SIG-M5 (cell line): ENCODE measurements at places on chromosomes 7 and 10.
A peak's percentile ranks its signal among the peaks of the same experiment; 100 is the strongest.

GRCh38 chr10:101485681-101486554 lies 102.1 kb downstream of the POLL start:
- no peak for DNase-seq

- no peak for DNase-seq
Measured at GRCh38 chr7:16817536-16817935, 12.7 kb upstream of the AGR2 start.

GRCh38 chr10:132648072-132648850 lies 110.7 kb downstream of the INPP5A start:
- no peak for DNase-seq

DNA sequence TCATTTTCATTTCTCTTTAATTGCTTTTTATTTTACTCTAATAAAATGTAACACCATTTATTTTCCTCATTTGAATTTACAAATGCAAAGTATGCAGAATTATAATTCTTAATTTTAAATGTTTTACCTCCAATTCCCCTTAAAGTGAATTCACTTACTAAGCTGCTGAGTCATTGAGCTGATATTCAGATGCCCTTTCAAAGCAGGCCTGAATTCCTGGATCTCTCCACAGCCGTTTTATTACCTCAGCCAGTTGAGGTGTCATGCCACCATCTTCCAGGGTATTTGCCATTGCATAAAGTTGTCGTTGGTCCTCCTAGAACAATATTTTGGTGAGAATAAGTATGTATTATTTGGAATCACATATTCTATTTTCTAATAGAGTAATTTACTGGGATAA lies 33.2 kb downstream of the GNAT3 start:
- DNase-seq, result no peak

- DNase-seq, result no peak
Measured at GRCh38 chr7:32476816-32477648, 13.1 kb downstream of the LSM5 start.

DNA sequence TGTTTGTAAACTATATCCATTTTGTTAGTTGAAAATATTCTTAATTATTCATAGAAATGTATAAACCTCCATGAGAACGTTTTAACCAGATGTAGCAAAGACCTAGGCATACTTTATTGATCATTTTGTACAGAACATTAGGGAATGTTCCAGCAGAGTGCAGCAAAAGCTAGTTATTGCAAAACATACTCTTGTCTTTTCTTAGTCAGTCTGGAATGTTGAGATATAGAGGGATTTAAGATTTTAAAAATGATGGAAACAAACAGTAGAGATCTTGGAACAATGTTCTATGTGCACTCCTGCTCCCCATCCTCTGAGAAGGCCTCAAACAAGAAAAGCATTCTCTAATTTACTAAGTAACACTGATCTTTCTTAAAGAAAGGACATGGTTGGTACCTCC lies 292.1 kb downstream of the BBS9 start:
- no peak for DNase-seq

DNA sequence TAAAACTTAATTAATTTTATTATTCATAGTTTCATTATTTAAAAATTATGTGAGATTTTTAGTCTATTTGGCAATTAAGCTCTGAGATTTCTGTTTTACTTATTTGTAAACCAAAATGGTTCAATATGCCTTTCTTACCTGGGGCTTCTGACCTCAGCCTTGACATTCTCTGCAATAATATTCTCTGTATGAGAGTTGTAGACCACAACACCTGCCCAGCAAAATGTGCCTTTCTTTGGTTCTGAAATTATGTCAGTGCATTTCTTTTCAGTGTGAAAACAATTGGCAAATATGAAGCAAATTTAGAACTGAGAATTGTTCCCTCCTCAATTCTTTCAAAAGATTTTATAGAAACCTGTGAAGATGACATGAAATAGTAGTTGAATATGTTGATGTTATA lies 426.4 kb upstream of the FZD8 start:
- DNase-seq, result no peak

DNA sequence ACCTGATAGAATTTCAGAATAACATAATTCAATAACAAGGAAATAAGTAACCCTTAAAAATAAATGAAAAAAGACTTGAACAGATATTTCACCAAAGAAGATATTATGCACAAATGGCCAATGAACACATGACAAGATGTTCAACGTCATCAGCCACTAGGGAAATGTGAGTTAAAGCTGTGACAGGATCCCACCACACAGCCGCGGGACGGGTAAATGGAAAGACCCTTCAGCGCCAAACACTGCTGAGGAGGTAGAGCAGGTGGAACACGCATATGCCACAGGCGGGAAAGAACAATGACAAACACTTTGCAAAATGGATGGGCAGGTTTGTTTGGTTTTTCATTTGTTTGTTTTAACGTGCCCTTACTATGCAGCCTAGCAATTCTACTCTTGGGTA lies 86.1 kb upstream of the RNF32 start:
- no peak for DNase-seq

- no peak for DNase-seq
Measured at GRCh38 chr7:28855538-28856217, 102.5 kb downstream of the TRIL start.

DNA sequence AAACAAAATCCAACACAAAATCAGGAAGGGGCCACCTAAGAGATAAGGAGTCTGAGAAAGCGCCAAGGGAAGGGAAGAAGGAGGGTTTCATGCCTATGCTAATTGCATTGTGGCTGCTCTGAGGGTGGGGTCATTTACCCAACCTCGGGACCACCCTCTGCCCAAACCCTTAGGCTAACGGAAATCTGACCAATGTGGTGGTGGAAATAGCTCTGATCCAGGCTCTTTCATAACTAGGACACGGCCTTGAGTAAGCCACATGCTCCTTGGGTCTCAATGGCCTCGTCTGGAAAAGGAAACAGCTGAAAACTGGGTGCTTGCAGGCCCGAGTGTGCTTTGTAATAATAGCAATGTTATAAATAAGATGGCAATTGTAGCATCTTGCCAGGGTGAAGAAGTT lies 14.9 kb upstream of the SRGN start:
- peak; percentile 66 for DNase-seq

GRCh38 chr7:151012911-151013347 lies 11.4 kb downstream of the ATG9B start:
- no peak for DNase-seq

- DNase-seq, result no peak
Measured at GRCh38 chr7:80699045-80699638, 60.7 kb downstream of the CD36 start.

GRCh38 chr10:120530699-120531098 lies 73.7 kb downstream of the PLPP4 start:
- DNase-seq, result no peak

DNA sequence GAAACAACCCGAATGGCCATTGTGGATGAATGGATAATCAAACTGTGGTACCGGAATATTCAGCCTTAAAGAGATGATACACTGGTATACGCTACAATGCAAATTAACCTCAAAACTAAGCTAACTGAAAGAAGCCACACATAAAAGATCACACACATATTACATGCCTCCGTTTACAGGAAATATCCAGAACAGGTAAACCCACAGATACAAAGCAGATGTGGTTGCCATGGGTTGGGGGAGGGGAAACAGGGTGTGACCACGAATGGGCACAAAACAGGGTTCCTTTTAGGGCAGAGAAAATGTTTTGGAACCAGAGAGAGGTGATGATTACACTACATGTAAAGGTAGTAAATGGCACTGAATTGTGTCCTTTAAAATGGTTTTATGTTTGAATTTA lies 16.6 kb downstream of the ESYT2 start:
- DNase-seq, result no peak

GRCh38 chr7:151770232-151770631 lies 106.7 kb downstream of the PRKAG2 start:
- DNase-seq, result no peak

DNA sequence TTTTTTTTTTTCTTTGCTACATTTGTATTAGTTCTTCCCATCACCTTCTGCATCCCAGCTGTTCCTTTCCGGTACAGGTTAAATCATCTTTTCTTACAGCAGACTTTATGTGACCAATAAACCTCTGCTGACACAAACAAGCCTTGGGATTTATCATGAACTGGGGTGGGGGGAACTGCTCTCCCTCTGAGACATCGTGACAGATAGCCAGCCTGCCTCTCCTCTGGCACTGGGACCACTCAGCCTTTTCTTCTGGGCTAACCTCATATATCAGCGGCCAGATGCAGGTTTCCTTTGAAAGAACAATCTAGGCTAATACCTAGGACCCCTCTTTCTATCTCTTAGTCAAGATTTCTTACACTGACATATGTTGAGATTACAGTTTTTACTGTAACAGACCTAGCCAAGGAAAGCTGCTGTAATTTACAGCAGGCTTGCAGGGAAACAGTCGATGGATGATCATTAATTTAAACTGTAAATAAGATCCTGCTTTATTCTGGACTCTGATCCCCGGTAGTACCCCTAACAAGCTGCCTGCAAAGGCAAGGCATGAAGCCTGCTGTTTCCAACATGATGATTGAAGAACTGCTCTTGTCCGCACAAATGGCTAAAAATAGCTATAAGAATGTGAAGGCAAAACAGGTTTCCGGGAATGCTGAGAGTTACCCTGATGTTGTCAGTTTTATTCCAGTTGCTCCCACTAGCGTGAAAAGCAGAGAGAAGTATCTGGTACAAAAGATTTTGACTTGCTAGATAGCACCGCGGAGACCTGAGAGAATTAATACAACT lies 338.7 kb downstream of the SORCS1 start:
- no peak for DNase-seq

GRCh38 chr7:73507556-73507955 lies 14.5 kb downstream of the BAZ1B start:
- no peak for DNase-seq

GRCh38 chr10:114839901-114840300 lies 18.3 kb downstream of the FHIP2A start:
- DNase-seq, result no peak

- DNase-seq, result no peak
Measured at GRCh38 chr10:112507988-112508387, 61.0 kb downstream of the VTI1A start.

- no peak for DNase-seq
Measured at GRCh38 chr10:125166658-125167057, 6.3 kb upstream of the CTBP2 start.

GRCh38 chr7:90191648-90192047 lies 19.9 kb upstream of the STEAP2 start:
- DNase-seq, result no peak

GRCh38 chr10:97005349-97005748 lies 173.3 kb downstream of the LCOR start:
- DNase-seq, result no peak

DNA sequence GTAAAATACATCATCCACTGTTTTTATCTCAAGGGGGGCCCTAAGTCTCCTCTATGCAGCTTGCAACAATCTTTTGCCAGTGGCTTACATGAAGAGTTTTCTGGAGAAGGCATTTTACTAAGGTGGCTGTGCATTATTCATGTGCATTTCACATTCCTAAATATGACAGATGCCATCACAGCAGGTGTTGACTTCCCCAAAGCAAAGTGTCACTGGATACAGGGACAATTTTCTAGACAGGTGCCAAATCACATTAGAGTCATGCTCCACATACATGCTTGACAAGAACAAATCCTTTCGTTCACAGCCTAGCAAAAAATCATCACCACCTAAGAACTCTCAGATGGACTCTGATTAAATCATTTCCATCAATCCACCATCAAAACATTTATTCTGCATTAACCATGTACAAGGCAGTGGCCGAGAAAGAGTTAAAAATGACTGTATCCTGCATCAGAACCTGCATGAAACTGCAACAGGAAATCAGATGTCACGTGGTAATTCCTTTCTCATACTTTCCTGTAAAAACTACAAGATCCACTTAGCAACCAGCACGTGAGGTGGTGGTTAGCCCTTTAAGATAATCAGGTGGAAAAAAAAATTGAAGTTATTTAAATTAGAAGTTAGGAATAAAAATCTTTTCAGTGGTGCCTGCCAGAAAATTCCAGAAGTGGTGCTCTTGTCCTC lies 88.2 kb upstream of the AFAP1L2 start:
- no peak for DNase-seq

DNA sequence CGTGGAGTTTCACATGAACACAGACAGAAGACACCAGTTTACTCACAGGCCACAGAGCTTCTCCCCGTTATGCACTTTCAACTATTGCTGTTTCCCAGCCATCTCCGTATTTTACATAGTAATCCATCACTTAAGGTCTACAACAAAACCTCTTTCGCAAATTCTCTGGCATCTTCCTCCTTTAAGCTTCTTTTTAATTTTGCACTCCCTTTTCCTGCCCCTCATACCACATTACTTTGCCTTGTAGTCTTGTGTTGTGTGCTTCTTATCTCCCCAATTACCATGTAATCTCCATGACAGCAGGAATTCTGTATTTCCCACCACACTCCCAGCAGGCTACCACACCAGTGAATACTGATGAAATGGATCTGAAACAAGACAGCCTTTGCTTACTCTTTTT lies 87.3 kb downstream of the ODAD2 start:
- no peak for DNase-seq

DNA sequence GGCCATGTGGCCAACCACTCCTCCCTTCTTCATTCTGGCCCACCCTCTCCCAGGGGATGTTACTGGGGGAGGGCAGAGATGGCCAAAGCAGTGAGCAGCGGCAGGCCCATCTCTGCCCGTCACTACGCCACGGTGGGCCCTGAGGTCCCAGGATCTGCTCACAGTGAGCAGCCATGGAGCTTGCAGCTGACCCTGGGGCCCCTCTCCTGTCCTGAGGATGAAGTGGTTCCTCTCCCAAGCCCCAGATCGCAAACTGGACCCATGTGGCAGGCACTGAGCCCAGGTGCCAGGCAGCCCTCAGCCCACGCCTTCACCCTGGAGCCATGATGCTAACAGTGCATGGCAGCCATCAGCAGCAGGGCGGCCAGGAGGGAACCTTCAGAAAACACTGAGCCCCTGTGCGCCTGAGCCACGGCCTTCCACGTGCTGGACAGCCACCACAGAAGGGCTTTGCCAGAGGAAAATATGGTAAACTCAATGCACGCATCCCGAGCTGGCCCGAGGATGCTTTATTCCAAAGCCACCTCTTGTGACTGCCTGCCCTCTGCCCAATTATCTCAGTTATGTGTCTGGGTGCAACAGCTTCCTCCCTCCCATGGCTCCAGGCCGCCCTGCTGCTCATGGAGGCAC lies 485.7 kb downstream of the PTPRN2 start:
- DNase-seq, result no peak

- DNase-seq, result no peak
Measured at GRCh38 chr10:104253106-104253505, 1.6 kb upstream of the GSTO1 start.

GRCh38 chr7:97200018-97200417 lies 82.5 kb downstream of the SDHAF3 start:
- DNase-seq, result no peak

GRCh38 chr10:44424298-44424697 lies 39.4 kb upstream of the CXCL12 start:
- DNase-seq, result no peak

DNA sequence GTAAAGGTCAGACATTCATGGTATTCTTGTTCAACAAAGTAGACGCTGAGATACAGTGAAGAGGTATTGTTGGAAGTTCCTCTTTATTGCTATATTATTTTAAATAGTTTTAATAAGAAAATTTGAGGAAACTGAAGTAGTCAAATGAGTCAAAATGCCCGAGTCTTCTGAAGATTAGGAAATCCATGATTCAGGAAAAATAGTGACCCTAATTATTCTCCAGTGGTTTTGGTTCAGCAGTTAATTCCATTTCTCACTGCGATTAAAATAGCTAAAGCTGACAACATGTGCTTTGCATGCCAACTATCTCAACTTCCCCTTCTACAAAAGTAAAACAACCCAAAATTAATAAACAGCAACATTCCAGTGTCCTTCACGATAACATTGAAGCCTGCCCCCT lies 32.7 kb upstream of the PFKP start:
- no peak for DNase-seq
